ENCODE measurements at places on chromosomes 2 and 18.
A peak's percentile ranks its signal among the peaks of the same experiment; 100 is the strongest.

DNA sequence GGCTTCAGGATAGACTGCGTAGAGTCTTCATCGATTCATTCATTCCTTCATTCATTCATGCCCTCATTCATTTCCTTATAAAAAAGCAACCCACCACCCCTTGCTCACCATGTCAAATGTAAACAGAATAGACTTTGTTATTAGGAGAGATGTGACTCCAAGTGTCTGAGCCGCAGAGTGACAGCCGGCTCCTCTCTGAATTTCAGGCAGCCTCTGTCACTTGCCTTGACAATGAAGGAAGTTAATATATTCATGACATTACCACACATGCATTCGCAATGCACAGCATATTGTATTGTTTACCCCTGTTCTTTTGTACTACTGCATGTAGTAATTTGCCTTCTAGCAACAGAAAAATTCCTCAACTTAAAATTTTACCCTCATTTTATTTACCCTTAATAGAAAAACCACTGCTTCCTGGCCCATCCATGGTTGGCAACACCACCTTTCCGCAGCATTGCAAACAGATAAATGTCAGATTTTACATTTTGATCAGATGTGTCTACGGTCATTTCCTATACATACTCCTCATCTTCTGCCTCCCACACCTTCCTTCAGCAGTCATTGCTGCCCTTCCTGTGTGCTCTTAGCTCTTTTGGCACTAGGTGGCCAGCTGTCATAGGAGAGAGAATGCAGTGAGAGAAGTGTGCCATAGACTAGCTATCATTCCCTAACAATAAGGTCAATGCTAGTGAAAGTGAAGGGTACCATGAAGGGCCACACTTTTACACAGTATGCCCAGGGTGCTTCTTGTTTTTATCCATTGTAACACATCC is 1090.8 kb downstream of the BCL11A start:
- no peak for DNase-seq

- DNase-seq, result no peak
These were observed 41.8 kb upstream of the HAAO start for GRCh38 chr2:42834161-42834560.

DNA sequence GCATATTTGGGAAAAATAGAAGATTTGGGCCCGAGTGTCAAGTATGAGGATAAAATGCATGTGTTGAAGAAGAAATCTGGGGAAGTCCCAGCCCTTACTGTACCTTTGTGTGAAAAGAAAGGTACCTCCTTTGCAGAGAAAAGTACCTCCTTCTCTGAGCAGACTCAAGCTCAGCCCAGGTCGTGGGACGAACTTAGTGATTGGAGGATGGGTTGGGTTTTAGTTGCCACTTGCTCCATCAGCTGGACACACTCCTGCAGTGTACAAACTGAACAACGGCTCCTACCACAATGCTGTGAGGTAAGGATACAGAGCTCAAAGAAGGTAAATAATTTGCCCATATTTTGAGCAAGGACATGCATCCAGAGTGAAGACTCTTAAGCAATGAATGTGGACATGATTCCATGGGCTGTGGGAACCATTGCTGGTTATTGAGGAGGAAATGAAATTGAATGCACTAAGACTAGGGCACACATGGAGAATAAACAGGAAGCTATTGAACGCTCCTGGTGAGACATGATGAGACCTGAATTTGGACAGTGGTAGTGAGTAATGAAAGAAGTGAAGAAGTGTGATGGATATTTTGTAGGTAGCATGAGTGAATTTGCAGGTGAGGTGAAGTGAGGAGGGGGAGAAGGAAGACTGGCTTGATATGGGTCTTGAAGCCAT is 49.8 kb upstream of the IL1RL1 start:
- DNase-seq, result no peak

GRCh38 chr18:55833543-55833942 is 245.6 kb upstream of the TCF4 start:
- DNase-seq, result peak; percentile 100

GRCh38 chr2:239273280-239274234 is 127.3 kb downstream of the HDAC4 start:
- no peak for DNase-seq

DNA sequence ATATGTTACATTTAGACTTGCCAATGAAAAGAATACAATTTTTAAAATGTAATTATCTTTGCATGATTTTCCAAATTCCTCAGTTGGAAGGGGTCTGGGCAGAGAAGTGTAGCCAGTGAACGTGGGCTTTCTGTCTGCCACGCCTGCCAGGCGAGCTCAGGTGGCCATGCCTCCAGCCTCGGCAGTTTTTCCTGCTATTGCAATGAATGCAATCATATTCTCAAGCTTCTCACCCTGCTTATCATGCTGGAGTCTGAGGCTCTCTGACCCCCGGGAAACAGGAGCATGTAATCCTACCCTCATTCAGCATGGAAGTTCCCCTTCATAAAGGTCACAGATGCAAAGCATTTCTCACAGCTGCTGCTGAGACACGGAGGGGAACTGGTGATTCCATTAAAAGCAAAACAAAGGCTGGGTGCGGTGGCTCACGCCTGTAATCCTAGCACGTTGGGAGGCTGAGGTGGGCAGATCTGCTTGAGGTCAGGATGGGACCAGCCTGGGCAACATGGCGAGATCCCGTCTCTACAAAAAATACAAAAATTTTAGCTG is 154.8 kb downstream of the MBP start:
- no peak for DNase-seq

DNA sequence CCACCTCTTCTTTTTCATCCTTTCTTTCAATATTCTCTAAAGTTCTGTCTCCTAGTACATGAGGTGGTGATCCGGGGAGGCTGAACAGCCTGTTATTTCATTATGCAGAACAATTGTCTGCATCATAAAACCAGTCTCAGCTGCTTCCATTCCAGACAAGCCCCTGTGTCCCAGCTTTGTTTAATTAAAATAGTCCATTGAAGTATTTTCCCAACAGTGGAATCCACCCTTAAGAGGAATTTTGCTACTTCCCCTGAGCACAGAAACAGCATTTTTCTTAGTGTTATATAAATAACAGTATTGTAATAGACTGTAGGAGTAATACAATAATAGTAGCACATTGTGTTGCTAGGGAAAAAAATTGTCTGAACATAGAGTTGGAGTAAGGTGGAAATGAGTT is 395.4 kb upstream of the TCF4 start:
- DNase-seq, result peak; percentile 61

DNA sequence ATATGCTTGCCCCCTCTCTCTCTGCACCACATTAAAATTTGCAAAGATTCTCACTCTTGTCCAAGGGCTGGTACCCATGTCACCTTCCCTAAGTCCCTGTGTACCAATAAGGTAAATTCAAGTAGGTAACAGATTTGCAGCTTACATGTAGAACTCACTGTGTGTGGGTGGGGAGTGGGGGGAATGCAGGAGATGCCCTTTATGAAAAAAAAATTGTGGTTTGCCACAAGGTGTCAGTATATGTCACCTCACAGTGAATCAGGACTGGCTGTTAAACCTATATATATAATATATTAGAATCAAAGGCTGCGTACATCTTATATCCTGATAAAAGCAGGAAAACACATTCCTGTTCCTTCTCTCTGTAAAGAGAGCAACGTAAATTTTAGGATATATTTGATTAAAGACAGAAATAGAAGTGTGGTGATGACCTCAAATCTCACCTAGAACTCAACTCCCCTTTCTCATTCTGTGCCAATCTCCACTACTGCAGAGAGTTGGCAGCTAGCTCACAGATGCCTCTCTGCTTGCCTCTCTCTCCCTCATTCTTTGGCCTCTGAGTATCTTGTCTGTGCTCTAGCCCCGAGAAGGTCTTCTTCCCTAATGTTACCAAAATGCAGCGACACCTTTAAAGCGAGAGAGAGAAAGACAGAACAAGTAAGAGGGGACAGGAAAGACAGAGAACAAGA is 536 bp downstream of the XDH start:
- DNase-seq, result no peak

DNA sequence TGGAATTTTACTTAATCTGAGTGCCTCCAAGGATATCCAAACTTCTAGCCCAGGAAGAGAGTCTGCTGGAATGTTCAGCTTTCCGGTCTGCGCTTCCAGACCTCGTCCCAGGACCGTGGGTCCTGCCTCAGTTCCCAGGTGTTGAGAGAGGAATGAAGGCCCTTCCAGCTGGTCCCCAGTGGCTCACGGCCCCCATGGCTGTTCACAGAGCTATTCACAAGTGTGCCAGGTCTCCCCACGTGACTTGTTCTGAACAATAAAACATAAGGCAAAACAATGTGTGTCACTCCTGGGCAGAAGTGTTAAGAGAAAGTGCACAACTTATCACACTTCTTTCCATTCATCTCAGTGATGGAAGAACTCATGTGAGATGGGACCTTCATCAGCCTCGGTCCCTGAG is 20.1 kb upstream of the TEX51 start:
- no peak for DNase-seq

GRCh38 chr2:73503992-73504570 is 118.4 kb downstream of the ALMS1 start:
- no peak for DNase-seq

DNA sequence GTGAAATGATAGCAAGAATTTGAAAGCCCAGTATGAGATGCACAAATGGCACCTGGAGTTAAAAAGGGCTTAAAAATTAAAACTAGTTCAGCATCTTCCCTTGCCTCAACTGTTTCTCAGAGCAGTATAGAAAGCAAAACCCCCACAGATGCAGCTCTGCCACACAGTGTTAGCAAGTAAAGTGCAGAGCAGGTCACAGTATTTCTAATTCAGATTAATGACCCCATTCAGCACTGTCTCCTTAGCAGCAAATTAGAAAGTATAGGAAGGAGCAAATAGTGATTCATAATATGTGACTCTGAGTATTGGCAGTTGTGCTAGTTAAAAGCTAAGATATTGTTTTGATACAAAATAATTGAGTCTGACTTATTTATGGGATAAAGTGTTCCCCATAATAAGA is 73.8 kb upstream of the CCDC85A start:
- DNase-seq, result no peak

- peak; percentile 89 for DNase-seq
These were observed 108.5 kb upstream of the COL5A2 start for GRCh38 chr2:189287982-189288521.

DNA sequence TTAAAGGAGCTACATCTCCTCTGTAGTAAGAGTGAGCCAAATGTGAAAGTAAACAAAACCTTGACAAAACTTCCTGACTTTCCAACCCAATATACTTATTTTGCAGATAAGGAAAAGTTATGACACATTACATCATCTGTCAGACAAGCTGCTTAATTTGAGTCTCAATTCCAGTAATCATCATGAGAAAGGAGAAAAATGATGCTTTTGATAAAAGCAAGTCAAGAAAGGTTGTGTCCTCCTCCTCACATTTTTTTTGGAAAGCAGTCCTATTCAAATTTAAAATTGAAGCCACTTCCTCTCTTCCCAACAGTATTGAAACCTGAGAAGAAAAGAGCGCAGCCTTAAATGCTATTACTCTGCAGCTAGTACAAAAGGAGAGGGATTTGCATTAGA is 519.6 kb downstream of the LRP1B start:
- peak; percentile 4 for DNase-seq

GRCh38 chr2:171545086-171545485 is 22.8 kb downstream of the CYBRD1 start:
- DNase-seq, result no peak

GRCh38 chr2:52884761-52885352 is 882.7 kb upstream of the CHAC2 start:
- DNase-seq, result no peak

DNA sequence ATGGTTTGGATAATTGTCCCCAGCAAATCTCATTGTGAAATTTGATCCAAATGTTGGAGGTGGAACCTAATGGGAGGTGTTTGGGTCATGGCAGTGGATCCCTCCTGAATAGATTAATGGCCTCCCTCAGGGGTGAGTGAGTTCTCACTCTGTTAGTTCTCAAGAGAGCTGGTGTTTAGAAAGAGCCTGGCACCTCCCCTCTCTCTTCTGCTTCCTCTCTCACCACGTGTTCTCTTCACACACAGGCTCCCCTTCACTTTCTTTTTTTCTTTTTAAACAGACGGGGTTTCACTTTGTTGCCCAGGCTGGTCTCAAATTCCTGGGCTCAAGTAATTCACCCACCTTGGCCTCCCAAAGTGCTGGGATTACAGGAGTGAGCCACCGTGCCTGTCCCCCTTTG is 111.6 kb upstream of the LTBP1 start:
- DNase-seq, result no peak

DNA sequence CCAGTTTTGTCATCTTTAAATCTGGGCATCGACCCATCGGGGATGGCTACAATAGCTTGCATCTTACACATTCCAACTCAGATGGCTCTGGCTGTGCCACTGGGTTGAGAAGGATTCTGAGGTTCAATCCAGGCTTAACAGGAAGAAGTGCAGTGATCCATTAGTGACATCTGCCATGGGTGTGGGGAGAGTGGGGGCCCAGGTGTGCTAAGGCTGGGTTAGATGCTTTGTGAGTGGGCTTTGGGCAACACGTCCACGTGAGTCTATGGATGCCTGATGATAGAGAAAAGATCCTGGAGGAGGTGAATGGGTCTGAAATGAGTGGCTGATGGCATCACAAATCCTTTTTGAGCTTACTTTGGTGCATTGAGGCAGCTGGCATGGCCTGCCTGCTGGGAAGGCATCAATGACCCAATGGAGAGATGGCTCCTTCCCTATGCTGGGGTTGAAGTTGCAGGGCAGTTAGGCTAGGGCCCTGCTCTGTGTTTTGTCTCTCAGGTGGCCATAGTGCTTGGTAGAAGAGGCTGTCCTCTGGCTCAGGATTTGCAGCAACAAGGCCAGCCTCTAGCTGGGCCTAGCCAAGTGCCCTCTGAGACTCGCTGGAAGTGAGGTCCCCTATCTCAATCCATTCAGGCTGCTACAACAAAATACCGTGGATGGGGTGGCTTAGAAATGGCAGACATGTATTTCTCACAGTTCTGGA is 56.7 kb downstream of the HS1BP3 start:
- DNase-seq, result no peak

DNA sequence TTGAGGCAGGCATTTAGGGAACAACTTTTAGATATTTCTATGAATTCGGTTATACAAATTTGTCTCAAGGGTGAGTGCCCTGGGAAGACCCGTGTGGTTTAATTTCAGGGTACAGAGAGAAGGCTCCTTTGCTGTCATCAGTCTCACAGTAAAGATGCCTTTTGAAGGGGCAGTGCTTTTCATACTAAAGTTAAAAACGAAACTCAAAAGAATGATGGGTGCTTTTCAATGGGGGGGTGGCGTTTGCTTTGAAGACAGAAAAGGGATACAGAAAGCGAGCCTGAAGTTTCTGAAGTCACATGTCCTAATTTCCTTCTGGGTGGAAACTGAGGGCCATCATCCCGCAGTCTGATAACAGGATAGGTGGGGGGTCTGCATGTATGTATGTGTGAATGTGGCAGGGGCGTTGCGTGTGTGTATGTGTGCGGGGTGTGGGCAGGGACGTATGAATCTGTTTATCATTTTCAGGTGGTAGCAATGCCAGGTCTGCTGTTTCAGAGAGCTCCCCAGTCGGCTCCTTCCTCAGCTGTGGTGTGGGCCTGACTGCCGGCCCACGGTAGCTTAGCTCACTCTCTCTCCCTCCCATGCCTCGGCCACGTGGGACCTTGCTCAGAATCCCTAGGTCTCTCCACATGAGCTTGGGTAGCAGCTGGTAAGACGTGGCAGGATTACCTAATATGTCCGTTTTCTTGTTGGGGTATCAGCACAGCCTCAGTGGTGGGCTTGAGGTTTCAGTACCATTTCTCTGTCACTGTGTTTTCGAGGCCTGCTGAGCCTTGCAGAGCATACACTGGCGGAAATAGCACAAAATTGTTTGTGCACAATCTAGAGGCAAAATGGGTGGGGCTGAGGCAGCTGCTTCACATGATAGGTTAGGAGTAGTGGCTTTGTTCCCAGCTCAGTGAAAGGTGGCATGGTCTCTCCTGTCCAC is 32.7 kb downstream of the ARHGAP25 start:
- no peak for DNase-seq

- no peak for DNase-seq
These were observed 188.0 kb downstream of the RTP5 start for GRCh38 chr2:242057379-242058040.

GRCh38 chr18:64403784-64404503 is 255.1 kb upstream of the LINC00305 start:
- no peak for DNase-seq

All from fibroblast of skin of right biceps (primary cell).